ELR (cell line): ENCODE measurements at places on chromosomes 12 and 14.

DNA sequence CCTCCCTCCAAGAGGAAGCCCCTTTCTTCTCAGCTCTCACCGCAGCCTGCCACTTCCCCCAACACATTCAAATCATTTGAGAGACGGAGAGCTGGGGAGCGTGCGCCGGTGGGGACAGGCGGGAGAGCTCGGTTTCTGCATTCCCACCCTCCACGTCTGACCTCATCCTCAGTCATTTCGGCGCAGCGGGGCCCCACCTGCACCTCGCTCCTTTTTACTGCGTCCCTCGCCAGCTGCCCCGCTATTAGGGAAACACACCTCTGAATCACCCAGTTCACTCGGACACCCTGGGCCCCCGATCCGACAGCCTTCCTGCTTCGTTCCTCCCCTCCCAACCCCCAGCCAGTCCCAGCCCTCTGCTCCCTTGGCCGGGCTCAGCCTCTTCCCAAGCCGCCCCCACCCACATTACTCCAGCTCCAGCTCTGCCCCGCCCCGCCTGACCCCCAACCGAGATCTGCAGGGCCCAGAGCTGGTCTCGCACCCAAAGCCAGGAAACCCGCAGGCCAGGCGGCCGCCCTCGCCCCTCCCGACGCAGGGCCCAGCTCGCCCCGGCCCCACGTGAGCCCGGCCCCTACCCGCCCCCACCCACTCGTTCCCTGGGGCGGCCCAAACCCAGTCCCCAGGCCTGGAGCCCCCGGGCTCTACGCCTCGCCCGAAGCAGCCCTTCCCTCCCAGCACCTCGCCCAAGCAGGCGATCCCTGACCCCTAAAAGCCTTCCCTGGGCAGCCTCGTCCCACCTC, 783 bp downstream of the CORO1C start:
- peak; percentile 97 for DNase-seq

- DNase-seq: no peak
Measured at GRCh38 chr12:19185262-19185929, 55.9 kb downstream of the PLEKHA5 start.

GRCh38 chr12:111091051-111091450, 170.7 kb upstream of the MYL2 start:
- no peak for DNase-seq

- no peak for DNase-seq
Measured at GRCh38 chr14:103007555-103007954, 49.8 kb downstream of the CDC42BPB start.

DNA sequence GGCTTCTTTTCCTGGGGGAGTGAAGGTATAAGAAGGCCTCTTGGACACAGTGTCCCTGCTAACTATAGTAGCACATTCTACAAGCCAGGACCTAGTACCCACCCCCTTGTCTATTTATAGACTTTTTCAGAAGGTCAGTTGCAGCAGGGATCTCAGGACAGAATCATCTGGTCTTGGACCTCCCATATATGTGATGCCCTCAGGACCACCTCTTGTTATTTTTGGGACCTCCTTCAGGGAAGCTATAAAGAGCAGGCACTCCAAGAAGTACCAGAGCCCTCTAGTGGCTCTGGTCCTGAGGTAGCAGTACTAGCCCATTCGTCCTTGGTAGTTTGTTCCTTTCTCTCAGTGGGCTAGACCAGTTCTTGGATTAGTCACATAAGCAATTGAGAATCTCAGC, 4.3 kb downstream of the COQ10A start:
- peak; percentile 61 for DNase-seq

- DNase-seq: no peak
Measured at GRCh38 chr12:44673811-44674210, 202.3 kb downstream of the NELL2 start.

GRCh38 chr12:59401862-59402261, 194.0 kb upstream of the SLC16A7 start:
- DNase-seq: no peak

GRCh38 chr12:77734214-77734883, 96.3 kb upstream of the NAV3 start:
- peak; percentile 18 for DNase-seq

DNA sequence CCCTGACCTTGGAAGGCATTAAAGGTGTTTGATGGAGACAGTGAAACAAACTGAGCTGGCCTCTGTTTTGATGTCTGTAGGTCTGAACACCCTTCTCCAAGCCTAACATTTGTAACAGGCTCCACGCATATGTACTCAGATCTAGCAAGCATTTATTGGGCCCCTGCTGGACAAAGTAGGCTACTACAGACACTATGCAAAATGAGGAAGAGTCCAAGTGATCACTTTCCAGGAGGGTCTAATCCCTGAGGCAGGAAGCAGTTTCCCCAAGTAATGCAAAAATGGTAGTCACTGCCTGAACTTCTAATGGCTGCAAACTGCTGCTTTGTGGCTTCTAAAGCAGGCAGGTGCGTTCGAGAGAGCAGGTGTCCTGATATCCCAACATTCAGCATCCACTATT, 405.8 kb downstream of the MED13L start:
- peak; percentile 61 for DNase-seq

- no peak for DNase-seq
Measured at GRCh38 chr14:67508956-67509355, 20.4 kb upstream of the TMEM229B start.

DNA sequence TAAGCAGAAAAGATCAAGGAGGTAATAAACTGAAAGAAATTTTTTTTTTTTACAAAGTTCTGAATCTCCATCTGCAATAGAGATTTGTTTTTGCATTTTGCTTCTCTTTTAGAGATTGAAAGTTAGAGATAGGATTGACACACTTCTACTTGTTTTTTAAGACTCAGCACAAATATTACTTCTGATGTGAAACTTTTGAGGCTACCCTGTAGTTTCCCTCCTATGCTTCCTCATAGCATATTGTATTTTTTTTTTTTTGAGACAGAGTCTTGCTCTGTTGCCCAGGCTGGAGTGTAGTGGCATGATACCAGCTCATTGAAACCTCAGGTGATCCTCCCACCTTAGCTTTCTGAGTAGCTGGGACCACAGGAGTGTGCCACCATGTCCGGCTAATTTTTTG, 32.1 kb upstream of the SGPP1 start:
- no peak for DNase-seq
